ENCODE measurements at places on chromosomes 5 and 9.

DNA sequence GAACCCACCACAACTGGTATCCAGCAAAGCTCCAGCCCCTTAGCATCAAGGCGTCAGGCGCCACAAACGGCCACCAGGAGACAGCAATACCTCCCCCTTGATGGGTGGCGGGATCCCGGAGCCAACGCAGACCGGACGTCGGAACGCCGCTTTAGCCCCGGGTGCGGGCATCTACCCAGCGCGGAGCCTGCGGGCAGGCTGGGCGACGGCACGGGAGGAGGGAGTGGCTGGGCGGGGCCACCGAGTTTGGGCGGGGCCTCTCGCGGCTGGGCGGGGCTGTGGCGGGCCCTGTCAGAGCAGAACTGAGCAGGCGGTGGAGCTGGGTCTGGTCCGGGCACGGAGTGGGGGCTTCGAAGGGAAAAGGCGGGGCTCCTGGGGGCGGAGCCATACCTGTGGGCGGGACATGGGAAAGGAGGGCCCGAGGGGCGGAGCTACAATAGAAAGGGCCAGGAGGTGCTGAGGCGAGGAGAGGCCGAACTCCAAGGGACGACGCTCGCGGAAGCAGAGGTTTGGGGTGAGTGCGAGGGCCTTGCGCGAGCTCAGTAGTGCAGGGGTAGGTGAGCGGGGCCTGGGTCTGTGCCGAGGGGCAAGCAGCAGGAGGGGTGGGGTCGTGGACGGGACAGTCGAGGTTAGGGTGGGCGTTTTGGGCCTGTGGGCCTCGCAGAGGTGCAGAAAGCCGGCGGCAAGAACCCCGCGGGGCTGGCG is 40.2 kb upstream of the GARNL3 start:
- DNase-seq, result peak; percentile 95

GRCh38 chr9:134179595-134179917 is 15.2 kb upstream of the RNU6ATAC start:
- peak; percentile 20 for DNase-seq

GRCh38 chr5:14954216-14954615 is 82.6 kb upstream of the ANKH start:
- no peak for DNase-seq

GRCh38 chr9:131624636-131625507 is 79.5 kb downstream of the PRRT1B start:
- DNase-seq, result peak; percentile 63

- no peak for DNase-seq
Observed at GRCh38 chr5:22708770-22709328, 144.3 kb downstream of the CDH12 start.

DNA sequence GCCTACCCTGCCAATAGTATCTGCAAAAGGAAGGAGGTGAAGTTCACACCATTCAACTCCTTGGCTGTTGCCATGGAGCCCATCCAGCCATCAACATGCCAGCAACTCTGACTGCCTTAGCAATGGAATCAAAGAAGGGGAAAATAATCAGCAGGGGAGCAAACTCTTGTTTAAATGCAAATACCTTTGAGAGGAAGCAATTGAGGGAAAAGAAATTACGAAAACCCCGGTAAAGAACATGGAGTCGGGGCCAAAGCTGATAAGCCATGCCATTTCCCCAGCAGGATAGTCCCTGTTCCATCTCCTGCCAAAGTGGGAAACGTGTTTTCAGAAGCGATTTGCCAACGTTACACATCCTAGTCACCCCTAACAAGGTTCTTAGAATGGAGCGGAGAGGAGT is 69.0 kb downstream of the MFAP3 start:
- DNase-seq, result no peak

DNA sequence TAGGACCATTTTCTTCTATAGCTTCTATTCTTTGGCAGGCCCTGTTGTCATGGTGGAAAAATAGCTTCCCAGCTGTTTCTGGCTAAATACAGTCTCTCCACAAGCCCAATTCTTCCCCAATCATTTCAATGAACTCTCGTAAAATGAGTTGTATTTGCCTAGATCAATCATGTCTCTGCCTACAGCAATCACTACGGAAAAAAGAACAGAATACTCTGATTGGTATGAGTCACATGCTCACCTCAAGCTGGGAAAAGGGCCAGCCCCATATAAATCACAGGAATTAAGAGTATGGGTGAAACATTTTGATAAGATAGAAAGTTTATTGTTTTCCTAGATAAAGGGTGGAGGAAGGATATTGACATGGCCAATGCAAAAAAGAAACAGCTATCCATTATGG is 711.4 kb downstream of the EFNA5 start:
- DNase-seq, result no peak

GRCh38 chr9:81874931-81875330 is 53.3 kb upstream of the SPATA31D4 start:
- DNase-seq, result no peak

- no peak for DNase-seq
Observed at GRCh38 chr9:4344946-4345345, 45.1 kb upstream of the GLIS3 start.

- DNase-seq, result no peak
Observed at GRCh38 chr5:16934123-16934522, 2.0 kb downstream of the MYO10 start.

DNA sequence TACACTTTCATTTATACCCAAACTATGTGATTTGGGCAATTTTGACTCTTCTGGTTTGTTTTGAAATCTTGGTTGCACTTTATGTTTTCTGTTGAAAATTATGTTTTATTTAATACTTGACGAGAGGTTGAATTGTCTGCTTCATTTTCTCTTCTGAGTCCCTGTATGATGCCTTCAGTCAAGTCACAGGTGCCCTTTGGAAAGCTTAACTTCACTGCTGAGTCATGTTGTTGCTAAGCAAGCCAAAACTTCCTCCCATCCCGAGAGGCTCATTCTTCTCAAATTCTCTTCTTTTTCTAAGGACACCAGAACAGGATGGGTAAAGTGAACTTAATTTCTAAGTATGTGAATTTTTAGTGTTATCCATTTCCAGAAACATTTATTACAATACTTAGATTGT is 455.3 kb upstream of the PTGER4 start:
- DNase-seq, result no peak

- no peak for DNase-seq
Observed at GRCh38 chr5:136042665-136043121, 13.9 kb downstream of the TGFBI start.

DNA sequence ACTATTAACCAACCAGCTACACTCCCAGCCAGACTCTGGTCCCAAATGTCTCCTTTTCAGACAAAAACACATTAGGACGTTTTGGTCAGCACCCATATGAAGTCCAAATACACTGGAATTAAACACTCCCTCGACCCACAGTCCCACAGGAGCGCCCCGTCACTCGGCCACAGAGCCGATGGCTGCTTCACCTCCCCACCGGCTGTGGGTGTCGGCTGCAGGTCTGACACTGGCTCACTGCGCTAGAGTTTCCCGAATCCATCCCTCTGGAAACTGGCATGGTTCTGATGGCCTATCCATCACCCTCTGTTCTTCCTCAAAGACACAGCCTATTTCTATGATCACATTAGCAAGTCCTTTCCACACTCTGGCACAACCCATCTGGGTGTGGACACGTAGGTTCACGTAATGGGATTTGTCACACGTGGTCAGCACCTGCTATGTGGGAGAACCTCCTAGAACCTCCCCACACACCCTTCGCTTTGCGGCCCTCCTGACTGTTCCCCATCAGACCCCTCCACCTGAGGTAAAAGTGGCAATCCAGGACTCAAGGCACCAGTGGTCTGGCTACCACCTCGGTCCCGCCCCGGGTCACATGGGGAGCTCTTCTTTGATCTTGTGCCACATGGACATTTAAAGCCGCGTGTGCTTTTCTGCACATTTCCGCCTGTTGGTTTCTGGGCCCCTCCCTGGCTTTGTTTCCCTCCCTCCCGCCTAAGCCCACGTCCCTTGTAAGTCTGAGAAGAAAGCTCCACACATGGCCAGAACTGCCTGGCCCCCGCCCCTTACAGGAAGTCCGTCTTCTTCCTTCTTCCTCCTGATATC is 131.1 kb upstream of the PHYKPL start:
- no peak for DNase-seq

DNA sequence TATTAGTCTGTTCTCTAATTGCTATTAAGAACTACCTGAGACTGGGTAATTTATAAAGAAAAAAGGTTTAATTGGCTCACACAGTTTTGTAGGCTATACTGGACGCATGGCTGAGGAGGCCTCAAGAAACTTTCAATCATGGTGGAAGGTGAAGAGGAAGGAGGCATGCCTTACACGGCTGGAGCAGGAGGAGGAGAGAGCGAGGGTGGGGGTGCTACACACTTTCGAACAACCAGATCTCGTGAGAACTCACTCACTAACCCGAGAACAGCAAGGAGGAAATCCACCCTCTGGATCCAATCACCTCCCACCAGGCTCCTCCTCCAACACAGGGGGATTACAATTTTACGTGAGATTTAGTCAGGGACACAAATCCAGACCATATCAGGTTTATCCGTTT is 90.0 kb downstream of the RMI1 start:
- DNase-seq, result no peak

GRCh38 chr9:112175796-112176315 is 759 bp upstream of the SUSD1 start:
- no peak for DNase-seq

GRCh38 chr5:172680921-172681320 is 39.9 kb downstream of the NEURL1B start:
- no peak for DNase-seq

GRCh38 chr9:6764523-6764922 is 6.8 kb downstream of the KDM4C start:
- DNase-seq, result no peak

- no peak for DNase-seq
Observed at GRCh38 chr9:36933676-36934215, 100.3 kb downstream of the PAX5 start.

GRCh38 chr5:36059571-36060419 is 6.9 kb downstream of the UGT3A2 start:
- DNase-seq, result no peak

DNA sequence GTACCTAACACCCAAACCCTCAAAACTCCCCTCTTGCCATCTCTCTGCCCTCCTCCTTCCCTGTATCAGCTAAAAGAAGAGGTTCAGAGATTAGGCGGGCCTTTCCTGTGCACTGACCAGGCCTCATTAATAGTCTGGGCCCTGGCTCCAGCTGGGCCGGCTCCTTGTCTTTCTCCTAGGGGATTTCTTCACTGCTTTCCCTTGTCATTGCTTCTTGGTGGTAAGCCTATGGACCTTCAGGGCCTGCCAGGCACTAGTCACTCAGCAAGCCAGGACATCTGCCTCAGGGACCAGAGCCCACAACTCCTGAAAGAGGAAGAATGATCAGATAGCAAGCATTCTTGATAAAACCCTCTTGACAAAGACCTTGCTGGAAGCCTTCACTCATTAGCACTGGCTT is 50.9 kb downstream of the MRRF start:
- peak; percentile 24 for DNase-seq

Measured in heart left ventricle (tissue), 16 donors.